Fibroblast of skin of scalp (primary cell): ENCODE measurements at places on chromosomes 2 and 18.

- no peak for DNase-seq
These were observed 16.8 kb downstream of the HDLBP start for GRCh38 chr2:241298673-241299072.

DNA sequence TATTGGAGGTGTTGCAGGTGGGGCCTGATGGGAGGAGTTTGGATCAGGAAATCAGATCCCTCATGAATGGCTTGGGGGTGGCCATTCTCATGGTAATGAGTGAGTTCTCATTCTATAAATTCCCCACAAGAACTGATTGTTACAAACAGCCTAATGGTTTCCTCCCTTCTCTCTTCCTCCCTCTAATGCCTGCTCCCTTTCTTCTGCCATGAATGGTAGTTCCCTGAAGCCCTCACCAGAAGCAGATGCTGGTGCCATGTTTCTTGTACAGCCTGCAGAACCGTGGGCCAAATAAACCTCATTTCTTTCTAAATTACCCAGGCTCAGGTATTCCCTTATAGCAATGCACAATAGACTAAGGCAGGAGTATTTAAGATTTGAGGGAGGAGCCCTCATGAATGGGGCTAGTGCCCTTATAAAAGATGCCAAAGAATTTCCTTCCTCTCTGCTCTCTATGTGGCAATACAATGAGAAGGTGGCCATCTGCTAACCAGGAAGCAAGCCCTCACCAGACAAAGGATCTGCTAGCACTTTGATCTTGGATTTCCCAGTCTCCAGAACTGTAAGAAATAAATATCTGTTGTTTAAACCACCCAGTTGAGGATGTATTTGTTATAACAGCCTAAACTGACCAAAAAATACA lies 251.8 kb downstream of the ZEB2 start:
- no peak for DNase-seq

DNA sequence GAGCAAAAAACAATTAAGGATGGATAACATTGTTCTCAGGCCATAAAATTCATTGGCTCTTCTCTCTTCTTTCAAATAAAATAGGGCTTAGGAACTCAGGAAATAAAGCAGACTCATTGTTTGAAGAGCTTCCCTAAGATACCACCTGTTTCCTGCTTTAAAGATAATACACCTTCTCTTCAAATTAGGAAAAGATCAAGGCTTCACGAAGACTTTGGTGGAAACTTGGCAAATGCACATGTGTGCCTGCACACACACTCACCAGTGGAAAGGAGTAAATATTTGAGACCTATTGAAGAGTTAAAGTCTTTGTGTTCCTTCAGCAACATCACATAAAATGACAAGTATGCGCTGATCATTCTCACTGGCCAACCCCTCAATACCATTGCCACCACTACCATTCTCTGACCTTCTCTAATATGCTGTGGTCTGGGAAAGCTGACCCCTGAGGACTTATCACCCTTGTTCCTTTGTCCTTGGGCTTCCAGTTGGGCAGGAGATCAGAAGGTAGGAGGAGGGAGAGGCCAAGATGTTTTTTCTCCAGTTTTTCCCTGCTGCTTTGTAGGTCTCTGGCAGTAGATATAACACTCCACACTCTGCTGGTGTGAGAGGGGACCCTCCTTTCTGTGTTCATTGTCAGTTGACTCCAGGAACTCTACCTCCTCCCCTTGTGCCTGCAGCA lies 53.5 kb upstream of the SPOPL start:
- DNase-seq, result no peak

- no peak for DNase-seq
These were observed 221.6 kb downstream of the GBX2 start for GRCh38 chr2:235946590-235946989.

GRCh38 chr2:231673348-231673770 lies 35.0 kb upstream of the PTMA start:
- DNase-seq, result peak; percentile 66

- DNase-seq, result no peak
These were observed 13.5 kb downstream of the INPP4A start for GRCh38 chr2:98458207-98458606.

- DNase-seq, result peak; percentile 95
These were observed 69.3 kb downstream of the LBH start for GRCh38 chr2:30300456-30301221.

DNA sequence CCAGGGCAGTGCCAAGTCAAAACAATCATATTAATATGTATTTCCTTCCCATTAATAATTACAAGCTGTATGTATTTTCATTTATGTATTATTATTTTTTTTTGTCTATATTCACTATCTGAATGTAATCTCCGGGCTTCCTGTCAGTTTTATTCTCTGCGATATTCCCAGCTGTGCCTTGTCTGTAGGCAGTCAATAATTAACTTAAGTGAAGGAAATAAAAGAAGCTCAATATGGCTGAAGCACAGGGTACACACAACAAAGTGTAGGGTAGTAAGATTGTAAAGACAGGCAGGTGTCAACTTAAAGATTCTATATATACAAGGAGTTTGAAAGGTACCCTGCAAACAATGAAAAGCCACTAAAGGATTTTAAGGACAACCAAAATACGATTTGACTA lies 122.9 kb downstream of the ROCK1 start:
- DNase-seq, result no peak

DNA sequence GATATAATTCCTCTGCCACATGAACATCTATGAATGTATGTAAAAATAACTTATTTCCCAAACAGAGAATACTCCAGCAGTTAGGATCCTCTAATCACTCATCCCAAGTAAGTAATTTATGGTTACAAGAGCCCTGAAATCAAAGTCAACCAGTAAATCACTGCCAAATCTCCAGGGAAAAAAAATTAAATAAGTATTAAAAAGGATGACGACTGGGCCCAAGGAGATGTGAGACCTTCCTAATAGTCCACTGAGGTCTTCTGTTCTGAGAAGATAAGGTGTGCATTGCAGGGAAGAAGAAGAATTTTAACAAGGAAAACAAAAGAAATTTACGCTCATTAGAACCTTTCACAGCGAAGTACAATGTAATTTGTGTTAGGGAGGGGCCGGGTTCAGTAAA lies 28.0 kb upstream of the WDR75 start:
- DNase-seq, result no peak

- no peak for DNase-seq
These were observed 3.7 kb downstream of the FAM98A start for GRCh38 chr2:33595385-33595784.

DNA sequence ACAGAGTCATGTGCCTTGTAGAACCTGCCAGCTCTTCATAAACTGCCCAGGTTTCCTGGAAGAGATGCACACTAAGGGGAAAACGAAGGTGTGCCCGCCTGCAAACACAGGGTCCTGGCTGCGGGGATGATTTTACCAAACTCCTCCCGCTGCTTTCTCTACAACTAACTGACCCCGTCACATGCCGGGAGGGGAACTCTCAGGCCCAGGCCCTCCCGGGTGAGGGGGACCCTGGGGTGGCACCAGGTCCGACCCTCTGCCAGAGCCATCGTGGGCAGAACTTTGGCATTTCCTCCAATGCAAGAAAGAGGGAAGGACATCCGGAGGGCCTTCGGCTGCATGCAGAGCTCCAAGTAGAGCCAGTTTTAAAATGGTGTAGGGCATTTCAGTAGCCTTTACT lies 28.6 kb downstream of the CAPN13 start:
- no peak for DNase-seq

DNA sequence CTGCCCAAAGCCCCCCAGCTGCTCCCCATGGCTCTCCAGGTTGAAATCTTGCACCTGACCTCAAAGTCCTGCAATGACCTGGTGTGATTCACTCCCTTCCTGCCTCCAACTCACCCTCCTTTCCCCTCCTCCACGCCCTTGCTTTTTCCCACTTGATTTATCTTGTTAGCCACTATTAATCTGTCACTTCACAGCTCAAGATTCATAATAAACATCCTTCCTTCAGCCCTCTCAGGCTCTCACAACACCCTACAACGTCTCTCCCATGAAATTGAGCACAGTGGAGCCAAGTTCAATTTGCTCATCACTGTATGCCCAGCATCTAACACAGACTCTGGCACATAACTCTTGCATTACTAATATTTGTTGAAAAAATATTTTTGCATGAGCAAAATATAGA lies 85.6 kb upstream of the SLC35G4 start:
- DNase-seq, result peak; percentile 69

- no peak for DNase-seq
These were observed 289.0 kb downstream of the RNF144A start for GRCh38 chr2:7206111-7206810.

DNA sequence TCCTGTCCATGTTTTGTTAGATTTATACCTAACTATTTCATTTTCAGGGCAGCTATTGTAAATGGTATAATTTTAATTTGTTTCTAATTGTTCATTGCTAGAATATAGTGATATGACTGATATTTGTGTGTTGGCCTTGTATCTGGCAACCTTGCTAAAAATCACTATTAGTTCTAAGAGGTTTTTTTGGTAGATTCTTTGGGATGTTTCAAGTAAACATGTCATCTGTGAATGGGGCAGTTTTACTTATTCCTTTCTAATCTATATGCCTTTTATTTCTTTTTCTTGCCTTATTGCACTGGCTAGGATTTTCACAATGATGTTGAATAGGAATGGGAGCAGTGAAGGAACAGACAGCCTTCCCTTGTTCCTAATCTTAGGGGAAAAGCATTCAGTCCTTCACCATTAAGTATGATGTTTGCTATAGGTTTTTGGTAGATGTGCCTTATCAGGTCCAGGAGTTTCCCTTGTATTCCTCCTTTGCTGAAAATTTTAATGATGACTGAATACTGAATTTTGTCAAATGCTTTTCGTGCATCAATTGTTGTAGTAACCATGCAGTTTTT lies 41.7 kb downstream of the SNORC start:
- no peak for DNase-seq

GRCh38 chr2:163877316-163877715 lies 141.5 kb upstream of the FIGN start:
- DNase-seq, result peak; percentile 77

DNA sequence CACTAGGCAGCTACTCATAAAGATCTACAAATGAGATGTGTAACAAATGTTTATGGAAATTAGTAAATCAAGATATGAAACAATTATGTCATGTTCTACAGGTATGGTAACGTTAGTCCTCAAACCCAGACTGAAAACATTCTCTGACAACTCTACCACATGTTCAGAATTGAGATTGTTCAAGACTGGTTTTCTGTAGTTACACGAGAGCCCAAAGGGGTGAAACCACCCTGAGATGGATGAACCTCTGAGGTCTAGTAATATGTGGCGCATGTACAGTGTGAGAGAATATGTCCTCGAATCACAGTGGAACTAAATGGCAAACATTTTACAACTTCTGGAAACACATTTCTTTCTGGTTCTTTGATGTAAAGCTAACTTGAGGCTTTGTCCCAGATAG lies 614.3 kb downstream of the ZEB2 start:
- no peak for DNase-seq

DNA sequence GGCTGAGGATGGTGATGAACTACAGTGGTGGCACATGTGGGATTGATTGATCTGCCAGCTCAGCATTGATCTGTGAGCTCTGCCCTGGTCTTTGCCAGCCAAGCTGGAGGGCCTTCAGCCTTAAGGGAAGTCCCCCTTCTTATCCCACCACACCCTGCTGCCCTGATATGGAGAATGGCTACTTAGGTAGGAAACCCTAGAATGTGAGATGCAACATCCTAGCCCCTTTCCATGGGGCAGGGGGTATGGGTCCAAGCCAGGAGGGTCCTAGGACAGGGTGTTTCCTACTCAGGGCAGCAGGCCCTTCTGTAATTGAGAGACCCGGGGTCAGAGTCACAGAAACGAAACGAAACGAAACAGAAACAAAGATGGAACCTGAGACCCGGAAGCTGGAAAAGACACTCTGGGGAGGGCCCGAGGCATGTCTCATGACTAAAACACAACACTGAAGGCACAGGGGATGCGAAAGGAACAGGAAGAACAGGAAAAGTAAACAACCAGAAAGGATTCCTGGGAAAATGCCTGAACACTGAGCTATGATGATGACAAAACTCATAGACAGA lies 16.9 kb upstream of the SULT1C2 start:
- peak; percentile 85 for DNase-seq

DNA sequence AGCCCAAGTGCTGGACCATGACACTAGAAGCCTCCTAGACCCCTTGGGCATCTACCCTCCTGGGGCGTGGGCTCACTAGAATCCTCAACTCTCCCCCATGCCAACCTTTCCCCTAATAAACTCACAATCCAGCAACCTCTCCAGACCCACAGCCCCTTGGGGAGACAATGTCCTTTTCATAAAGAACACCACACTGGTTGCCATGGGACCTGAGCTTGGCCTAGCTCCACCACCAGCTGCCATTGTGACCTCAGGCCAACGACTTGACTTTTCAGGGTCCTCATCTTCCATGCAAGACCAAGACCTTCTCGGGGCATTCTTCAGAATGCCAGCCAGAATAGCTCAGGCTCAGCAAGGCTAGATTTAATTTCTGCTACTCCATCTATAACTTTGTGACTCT lies 128.1 kb upstream of the NPAS2 start:
- DNase-seq, result no peak

DNA sequence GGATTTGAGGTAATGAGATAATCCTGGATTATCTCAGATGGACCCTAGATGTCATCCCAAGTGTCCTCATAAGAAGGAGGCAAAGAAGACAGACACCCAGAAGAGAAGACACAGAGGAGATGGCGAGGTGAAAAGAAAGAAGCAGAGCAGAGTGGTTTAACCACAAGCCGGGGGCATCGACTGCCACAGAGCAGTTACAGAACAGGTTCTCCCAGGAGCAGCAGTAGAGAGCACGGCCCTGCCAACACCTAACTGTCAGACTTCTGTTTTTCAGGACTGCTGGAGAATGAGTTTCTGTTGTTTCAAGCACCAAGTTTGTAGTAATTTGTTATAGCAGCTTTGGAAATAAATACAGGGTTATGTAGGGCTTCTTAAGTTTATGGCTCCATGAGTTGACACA lies 437.0 kb downstream of the THSD7B start:
- DNase-seq, result no peak

DNA sequence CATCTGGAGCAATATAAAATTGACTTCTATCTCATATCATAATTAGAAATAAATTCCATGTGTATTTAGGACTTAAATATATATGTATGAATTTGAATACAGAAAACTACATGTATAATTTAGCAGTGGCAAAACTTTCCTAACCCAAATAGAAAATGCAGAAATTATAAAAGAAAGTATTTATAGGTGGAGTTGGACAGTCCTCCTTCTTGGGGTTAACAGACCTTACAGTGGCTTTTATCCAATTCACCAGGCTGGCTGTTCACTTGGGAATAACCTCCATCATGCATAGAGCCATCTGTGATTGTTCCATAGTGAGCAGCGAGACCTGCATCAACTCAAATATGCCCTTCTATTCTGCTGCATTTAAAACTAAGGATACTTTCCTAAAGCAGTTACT lies 8.3 kb downstream of the DDX1 start:
- DNase-seq, result no peak

GRCh38 chr2:156399224-156399949 lies 36.8 kb upstream of the GPD2 start:
- DNase-seq, result no peak

- DNase-seq, result no peak
These were observed at the start of gene ST8SIA5 for GRCh38 chr18:46756559-46757201. TSS of gene ST8SIA5 (minus strand) at chr18:46757053. CDS start at chr18:46756508, 545 bp downstream.

DNA sequence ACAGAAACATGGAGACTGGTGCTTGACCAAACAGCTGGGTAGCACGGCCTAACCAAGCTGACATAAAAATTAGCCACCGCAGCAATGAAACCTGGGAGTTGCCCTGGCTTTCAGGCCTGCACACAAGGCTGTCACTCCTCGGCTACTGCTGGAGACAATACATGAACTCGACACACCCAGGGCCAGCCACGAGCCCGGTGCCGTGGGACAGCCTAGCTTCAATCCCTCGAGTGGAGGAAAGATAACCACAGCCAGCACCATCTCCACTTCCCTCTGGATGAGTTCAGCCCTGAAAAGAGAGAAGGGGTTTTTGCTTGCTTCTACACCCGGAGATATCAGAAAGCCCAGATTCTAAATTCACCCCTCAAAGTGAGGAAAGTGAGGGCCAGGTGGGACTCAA lies 78.0 kb downstream of the BCL2L11 start:
- no peak for DNase-seq
